ENCODE measurements at places on chromosomes 1 and 21.

GRCh38 chr1:5347726-5348125 is 644.5 kb downstream of the NPHP4 start:
- no peak for DNase-seq

- DNase-seq = no peak
These were observed 254.0 kb downstream of the BRINP2 start for GRCh38 chr1:177424744-177425143.

DNA sequence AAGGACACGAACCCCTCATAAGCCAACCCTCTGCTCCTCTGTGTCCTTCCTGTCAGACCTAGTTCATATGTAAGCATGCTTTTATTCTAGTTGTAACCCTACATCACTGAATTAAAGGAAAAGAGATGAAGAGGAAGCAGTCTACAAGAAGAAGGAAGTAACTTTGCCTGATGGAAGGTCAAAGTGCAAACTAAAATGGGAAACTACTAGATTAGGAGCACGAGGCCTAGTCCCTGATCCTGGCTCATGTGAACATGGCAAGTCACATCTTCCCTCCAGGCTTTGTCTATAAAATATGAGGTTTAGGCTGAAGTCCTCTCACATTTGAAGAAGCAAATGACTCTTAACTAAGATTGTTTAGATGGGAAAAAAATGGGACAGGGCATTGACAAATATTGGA is 13.2 kb downstream of the ZMYND12 start:
- DNase-seq = no peak

DNA sequence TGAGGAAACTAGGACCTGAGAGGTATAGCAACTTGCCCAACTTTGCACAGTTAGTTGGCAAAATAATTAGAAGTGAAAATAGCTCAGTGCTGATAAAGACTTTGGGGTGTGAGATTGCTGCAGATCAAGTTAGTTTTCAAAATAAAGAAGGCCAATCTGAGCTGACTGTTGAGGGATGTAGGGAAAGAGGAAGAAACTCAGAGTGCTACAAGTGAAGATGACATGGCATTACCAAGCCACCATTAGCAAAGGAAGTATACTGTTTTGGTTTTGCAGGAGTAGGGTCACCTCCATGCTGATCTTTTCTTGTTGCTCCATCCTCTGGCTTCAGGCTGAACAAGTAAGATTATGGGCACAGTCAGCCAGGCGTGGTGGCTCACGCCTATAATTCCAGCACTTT is 78.7 kb upstream of the ADAM30 start:
- DNase-seq = no peak

- no peak for DNase-seq
These were observed 11.6 kb upstream of the LRRC53 start for GRCh38 chr1:74523873-74524480.

DNA sequence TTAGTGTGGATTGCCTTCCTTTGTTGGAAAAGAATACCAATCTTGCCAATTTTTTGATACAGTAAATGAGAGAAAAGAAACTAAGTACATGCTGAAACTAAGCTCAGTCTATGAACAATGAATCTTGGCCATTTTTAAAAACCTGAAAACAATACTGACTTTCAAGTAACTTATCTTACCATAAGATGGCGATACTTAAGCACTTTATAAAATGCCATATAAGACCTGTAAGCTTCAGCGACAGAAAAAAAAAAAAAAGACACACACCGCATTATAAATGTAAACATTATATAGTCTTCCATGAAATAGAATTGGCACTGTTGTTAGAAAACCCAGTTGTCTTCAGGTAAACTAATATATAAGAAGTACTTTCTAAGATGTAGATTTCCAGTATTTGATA is 3.0 kb downstream of the OLFM3 start:
- DNase-seq = no peak

DNA sequence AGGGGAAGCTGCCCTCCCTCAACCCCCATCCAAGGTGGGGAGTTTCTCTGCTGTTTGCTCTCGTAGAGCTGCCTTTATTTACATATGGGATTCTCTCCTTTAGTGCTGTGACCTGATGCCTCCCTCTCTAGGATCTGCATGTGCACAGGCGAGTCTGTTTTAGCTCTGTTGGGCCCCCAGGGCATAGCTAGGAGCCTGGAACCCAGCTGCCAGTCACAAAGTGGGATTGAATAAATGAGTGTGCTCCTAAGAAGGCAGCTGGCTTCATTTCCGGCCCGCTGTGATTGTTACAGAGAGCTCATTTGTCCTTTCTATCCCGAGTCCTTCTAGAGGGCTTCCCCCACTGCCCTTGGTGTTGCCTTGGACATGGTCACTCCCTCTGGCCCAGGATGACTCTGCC is 176.6 kb downstream of the GRIK3 start:
- DNase-seq = no peak

- no peak for DNase-seq
These were observed 13.1 kb downstream of the VPS26C start for GRCh38 chr21:37253991-37254390.

DNA sequence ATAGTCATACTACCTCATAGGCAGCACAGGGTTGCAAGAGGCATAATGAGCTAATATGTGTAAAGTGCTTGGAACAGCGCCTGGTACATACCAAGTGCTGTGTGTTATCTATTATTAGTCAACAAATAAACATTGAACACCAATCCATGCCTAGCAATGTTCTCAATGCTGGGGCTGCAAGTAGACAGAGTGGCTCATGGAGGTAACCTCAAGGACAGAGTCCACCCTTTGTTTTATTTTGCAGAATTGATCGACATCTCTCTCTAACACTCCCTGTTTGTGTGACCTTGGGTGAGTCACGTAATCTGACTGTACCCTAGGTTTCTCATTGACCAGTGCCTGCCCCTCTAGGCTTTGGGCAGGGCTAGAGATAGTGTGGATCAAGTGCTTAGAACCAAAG is 164.0 kb upstream of the KLHDC7A start:
- DNase-seq = no peak

DNA sequence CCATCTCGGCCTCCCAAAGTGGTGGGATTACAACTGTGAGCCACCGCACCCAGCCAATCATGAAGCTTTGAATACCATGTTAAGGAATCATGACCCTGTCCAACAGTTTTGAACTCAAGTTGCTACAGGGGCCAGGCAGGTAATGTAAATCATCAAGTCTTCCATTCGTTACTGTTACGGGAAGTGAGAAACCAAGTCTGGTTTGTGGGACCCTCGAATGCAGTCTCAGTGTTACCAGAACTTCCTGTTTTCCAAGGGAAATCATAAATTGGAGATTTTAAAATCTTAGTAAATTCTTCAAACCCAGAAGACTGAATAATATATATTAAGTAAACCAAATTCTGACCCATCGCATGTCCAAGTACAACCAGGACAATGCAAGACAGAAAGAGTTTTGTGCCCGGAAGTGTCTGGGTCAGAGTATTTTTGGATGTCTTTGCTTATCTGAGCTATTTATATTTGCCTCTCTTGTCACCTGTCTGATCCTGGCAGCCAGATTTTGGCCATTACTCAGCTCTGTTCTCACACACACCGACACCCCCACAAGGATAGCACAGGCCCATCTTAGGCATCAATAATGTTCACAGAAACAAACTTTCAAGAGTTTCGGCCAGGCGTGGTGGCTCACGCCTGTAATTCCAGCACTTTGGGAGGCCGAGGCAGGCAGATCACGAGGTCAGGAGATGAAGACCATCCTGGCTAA is 8.8 kb downstream of the ATP5IF1 start:
- DNase-seq = no peak

DNA sequence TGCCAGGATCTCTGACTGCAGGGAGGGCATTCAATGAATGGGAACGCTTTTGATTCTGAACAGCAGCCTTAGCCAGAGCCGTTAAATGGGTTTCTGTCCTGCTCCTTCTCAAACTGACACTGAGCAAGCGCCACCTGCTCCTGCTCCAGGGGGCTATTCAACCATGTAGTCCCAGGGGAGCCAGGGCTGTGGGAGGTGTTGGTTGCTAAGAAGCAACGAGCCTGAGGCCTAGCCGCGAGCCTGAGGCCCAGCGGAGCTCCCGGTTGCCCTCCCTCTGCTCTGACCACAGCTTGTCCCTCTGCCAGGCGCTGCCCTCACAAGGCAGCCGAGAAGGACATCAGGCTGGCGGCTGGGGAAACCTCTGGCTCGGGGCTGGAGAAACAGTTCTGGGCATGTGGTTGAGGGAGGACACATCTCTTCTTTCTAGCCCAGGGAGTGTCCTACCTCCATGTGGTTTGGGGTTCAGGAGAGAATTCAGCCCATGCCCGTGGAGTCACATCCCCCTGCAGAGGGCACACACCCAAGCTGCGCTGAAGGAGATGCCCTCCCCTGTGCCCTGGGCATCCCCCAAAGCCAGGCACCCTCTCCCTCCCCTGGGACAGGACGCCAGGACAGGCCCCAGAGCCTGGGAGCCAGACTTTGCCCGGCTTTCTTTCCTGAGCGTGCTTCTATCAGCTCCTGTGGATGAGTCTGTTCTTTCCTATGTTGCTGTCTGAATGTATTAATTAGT is 18.0 kb downstream of the PCP4 start:
- DNase-seq = no peak

DNA sequence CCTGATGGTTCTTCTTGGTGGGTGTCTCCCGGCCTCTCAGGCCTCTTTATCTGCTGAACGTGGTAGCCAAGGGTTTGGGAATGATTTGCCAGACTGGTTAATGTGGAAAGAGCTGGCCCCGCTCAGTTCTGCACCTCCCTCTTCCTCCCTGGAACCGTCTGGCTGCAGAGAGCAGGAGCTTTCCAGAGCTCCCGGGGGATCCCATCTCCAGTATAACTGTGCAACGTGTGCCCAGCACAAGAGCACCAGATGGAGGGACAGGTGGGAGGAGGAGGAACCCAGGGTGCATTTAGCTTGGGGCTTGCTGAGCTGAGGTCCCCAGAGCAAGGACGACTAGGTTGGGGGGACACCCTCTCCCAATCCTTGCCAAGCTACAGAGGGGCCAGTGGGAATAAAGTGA is 5.0 kb downstream of the TFF1 start:
- no peak for DNase-seq

- no peak for DNase-seq
These were observed 624.3 kb upstream of the BRINP3 start for GRCh38 chr1:191101960-191102359.

- no peak for DNase-seq
These were observed 35.8 kb downstream of the PIK3CD start for GRCh38 chr1:9687120-9687873.

GRCh38 chr21:37908691-37909090 is 7.6 kb downstream of the KCNJ6 start:
- DNase-seq = no peak

DNA sequence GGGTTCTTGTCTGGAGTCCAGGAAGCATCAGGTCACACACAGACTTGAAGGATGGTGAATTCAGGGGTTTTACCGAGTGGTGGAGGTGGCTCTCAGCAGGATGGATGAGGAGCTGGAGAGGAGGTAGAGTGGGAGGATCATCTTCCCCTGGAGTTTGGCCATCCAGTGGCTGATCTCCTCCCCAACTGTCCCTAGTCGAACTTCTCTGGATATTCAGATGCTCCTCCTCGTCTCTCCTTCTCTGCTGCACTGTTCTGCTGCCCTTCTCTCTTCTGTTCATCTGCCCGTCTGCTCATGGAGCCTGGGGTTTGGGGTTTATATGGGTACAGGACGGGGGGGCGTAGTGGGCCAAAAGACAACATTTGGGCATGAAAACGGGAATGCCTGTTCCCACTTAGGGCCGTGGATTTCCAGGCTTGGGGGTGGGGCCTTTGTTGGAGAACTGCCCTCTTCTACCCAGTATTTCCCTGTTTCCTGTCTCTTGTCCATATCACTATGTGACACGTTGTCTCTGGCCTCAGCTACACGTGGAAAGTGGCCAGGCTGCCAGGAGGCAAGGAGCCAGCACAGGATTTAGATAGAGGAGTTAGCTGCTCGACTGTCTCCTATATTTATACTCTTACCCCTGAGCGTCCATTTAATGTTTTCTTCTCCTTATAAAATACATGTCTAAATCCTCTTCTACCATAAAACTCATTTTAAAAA is 76.7 kb downstream of the SIPA1L2 start:
- no peak for DNase-seq

DNA sequence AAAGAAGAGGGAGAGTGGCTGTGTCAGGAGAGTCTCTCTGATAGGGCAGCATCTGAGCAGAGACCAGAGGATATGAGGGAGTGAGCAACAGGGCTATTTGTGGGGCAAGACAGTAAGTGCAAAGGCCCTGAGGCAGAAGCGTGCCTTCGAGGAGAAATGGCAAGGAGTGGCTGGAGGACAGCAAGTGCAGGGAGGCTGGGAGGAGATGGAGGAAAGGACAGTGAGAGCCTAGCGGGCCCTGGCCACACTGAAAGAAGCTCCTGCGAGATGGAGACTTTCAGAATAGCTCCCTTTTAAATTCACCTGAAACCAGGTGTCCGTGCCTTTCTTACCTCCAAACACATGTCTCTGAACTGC is 25.2 kb downstream of the EXOC8 start:
- DNase-seq = no peak

GRCh38 chr1:34650800-34651199 is 104.0 kb upstream of the GJB5 start:
- no peak for DNase-seq

GRCh38 chr1:145975216-145975615 is 10.7 kb downstream of the POLR3GL start:
- no peak for DNase-seq

DNA sequence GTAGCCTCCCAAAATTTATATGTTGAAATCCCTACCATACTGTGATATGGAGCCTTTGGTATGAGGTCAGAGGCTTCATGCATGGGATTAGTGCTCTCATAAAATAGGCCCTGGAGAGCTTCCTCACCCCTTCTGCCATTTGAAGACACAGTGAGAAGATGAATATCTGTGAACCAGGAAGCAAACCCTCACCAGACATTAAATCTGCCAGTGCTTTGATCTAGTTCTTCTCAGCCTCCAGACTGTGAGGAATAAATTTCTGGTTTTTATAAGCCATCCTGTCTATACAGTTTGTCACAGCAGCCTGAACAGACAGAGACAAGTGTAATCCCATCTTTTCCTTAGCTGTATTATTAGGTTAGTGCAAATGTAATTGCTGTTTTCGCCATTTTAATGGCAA is 88.4 kb downstream of the OLFML2B start:
- DNase-seq = no peak

DNA sequence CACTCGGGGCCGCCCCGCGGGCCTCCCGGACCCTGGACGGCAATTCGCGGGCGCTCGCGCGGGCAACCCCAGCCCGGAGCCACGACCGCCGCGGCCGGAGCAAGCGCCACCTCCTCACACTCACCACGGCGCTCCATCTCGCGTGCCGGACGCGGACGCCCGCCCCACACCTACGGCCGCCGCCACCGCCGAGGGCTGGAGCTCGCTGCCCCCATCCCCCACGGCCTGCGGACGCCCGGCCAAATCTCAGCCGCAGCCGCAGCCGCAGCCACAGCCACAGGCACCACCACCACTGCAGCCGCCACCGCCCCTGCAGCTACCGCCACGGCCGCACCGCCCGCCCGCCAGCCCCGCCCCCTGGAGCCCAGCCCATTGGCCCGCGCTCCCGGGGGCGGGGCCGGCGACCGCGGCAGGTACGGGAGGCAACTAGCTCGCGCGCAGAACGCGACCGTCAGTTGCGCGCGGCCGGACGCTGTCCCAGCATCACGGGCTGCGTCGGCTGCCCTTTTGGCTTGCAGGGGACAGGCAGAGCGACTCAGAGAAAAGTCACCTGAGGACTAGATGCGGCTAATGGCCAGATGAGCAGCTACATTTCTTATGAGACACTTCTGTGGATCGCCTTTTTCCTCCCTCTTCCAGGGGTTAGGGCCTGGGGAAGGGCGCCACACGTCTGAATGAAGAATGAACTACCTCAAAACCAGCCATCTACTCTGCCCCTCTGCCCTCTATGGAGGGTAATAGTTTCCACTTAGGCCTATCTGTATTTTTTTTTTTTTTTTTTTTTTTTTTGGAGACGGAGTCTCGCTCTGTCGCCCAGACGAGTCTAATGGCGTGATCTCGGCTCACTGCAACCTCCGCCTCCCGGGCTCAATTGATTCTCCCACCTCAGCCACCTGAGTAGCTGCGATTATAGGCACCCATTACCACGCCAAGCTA is at the start of gene ARHGAP29:
Gene ARHGAP29, minus strand, starts transcription at position 294 of the 936 bp plus-strand sequence. CDS start 5,973 bp downstream, outside the sequence.
- no peak for DNase-seq

Measured in cerebellar nuclear complex (tissue), 1 donor.